ENCODE measurements at places on chromosomes 13 and 19. TPM values are rescaled to one million over a fixed set of nuclear protein-coding genes. Genes with fewer than 3 reads are reported as not detected.

FBN3 gene
- not detected for total RNA-seq

GRIN3B gene
- total RNA-seq, result not detected

ZNF530 gene
- 3.5 TPM for total RNA-seq

VSIG10L gene
- 0.86 TPM for total RNA-seq

PSG1 gene
- total RNA-seq, result not detected

ELL gene
- 9.9 TPM for total RNA-seq

- DNase-seq, result no peak
These were observed 794.8 kb upstream of the MIR17HG start for GRCh38 chr13:90552702-90553101.

DNA sequence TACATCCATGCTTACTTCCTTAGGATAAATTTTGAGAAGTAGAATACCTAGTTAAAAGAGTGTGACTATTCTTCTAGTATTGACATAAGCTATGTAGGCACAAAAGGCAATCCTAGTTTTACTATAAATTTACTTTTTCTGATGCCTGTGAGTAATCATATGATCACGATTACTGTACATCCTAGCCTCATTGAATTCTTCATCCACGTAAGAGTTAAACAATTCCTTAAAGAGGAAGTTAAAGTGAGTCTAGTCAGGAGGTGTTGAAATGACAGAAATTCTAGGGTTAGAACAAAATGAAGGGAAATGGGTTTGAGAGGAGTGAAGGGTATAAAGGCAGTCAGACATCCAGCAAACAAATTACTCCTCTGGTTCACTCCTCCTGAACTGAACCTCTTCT, at the start of gene ACOD1:
Gene ACOD1, plus strand, starts transcription at position 363 of the 400 bp plus-strand sequence. CDS start 48 bp downstream, outside the sequence.
- no peak for DNase-seq

DNA sequence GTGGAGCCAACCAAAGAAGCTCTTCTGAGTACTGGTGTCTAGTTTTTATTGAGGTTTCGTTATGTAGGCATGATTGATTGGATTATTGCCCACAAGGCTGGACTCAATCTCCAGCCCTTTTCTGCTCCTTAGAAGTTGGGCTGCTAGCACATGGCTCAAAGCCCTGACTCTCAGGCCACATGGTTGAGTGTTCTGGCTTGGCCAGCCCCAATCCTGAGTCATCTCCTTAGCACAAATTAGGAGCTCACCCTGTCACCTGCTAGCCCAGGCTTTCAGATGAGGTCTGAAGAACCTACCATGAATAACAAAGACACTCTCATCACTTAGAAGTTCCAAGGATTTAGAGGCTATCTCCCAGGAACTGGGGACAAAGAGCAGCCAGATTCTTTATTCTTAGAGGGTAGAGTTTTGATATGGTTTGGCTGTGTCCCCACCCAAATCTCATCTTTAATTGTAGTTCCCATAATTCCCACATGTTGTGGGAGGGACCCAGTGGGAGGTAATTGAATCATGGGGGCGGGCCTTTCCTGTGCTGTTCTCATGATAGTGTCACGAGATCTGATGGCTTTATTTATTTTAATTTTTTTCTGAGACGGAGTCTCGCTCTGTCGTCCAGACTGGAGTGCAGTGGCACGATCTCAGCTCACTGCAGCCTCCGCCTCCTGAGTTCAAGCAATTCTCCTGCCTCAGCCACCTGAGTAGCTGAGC, 11.3 kb downstream of the DPY19L3 start:
- no peak for DNase-seq

GRCh38 chr13:25301347-25302113, at the start of gene NUP58:
Gene NUP58, plus strand, starts transcription at chr13:25301625. Its CDS starts 149 bp downstream, at chr13:25301774.
- DNase-seq, result peak; percentile 99

GRCh38 chr13:83577183-83577582, 305.1 kb downstream of the SLITRK1 start:
- DNase-seq, result no peak

DNA sequence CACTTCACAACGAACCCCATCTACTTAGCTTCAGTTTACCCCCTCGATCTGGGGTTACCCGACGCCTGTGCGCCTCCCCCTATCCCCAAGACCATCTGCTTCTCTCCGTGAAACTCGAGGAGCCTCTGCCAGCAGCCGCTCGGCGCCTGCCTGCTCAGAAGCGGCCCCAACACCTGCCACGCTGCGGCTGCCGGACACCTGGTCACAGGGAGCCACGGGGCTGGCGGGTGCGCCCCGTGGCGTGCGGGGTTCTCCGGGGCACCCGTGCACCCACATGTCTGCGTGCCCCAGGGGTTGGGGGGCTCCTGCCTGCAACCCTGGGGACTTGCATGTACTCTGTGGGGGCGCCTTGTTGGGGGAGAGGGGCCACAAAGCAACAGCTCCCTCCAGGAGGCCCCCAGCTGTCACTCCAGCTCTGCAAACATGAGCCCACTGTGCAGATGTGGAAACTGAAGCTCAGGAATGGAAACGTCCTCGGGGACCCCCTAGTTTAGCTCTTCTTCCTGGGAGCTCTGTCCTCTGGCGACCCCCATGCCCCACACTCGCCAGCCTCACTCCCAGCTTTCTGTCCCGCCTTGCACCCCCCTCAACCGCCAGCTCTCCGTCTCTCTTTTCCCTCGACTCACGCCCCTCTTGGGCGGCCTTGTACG, 7.0 kb upstream of the SEMA6B start:
- DNase-seq, result no peak

DNA sequence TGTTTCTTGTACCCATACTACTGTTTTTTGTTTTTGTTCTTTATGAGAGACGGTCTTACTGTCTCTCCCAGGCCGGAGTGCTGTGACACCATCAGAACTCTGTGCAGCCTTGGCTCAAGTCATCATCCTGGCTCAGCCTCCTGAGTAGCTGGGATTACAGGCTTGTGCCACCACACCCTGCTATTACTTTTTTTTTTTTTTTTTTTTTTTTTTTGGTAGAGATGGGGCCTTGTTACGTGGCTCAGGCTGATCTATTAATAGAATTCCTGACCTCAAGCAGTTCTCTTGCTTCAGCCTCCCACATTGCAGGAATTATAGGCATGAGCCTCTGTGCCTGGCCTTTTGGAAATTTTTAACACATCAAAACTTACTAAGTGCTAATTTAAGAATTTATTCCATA, 2.9 kb upstream of the ZNF304 start:
- no peak for DNase-seq

GRCh38 chr13:105343134-105343806, 1192.2 kb downstream of the EFNB2 start:
- no peak for DNase-seq

- DNase-seq, result no peak
These were observed 1.3 kb downstream of the TPP2 start for GRCh38 chr13:102598061-102598460.

- no peak for DNase-seq
These were observed 17.7 kb upstream of the SEMA6B start for GRCh38 chr19:4577020-4577782.

DNA sequence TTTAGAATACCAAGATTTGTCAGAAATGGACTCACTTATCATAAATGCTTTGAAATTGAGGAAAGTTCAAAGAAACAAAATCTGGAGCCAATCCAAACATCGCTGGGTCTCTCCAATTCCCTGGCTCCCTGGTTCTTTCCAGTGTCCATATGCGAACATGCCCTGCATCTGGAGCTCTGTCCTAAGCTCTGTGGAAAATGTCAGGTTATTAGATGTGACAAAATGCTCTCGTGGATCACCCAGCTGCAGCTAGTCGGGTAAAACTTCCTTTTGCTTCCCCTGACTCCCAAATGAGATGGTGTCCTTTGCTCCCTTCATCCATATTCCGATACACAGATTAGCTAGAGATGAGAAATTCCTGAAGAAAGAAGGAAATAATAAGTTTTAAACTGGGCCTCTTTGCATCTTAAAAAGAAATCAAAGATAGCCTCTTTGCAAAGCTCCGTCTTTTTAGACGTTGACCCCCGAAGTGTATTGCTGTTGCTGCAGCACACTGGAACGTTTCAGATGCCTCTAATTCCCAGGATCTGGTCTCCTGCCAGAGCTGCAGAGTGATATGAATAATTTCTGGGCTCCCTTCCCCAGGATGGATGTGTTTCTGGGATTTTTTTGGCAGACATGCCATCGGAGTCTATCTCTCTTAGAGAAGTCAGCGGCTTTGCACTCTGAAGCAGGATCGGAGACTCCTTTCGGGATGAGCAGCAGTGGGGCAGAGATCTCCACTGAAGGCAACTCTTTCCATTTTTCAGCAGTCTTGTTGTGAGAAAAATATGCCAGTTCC, 102.9 kb downstream of the TEX26 start:
- no peak for DNase-seq

DNA sequence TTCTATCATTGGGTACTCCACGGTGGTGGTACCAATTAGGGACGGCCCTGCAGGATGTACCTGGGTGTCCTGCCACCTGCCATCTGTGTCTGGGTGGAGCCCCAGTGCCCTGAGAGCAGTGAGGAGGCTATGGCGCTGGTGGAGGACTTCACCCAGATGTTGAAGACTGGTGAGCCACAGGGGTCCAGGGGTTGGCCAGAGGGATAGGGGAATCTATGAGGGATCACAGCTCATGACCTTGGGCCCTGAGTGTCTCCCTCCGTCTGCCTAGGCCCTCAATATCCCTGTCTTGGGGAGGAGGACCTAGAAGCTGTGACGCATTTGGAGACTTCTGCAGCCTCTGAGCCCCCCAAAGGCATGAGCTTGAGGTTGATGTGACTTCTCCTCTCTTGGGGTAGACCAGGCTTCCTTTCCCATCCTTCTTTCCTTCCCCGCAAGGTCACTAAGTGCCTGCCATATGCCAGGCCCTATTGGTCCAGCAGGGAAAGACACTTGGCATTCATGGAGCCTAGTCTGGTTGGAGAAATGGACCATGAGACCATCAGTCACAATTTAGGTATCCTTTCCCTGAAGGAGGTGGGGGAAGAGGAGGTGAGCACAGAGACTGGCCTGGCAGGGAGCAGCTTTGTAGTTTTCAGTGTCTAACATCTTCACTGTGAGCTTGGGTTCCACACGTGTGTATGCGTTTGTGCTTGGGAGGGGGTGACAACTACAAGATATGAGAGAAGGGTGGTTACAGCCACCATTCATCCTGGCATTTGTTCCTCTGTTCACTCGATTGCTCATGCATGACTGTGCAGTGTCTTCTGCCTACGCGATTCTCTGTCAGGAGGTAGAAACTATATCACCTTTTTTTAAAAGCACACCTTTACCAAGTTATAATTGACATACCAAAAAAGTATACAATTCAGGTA, 5.1 kb upstream of the MZF1 start:
- DNase-seq, result peak; percentile 43

DNA sequence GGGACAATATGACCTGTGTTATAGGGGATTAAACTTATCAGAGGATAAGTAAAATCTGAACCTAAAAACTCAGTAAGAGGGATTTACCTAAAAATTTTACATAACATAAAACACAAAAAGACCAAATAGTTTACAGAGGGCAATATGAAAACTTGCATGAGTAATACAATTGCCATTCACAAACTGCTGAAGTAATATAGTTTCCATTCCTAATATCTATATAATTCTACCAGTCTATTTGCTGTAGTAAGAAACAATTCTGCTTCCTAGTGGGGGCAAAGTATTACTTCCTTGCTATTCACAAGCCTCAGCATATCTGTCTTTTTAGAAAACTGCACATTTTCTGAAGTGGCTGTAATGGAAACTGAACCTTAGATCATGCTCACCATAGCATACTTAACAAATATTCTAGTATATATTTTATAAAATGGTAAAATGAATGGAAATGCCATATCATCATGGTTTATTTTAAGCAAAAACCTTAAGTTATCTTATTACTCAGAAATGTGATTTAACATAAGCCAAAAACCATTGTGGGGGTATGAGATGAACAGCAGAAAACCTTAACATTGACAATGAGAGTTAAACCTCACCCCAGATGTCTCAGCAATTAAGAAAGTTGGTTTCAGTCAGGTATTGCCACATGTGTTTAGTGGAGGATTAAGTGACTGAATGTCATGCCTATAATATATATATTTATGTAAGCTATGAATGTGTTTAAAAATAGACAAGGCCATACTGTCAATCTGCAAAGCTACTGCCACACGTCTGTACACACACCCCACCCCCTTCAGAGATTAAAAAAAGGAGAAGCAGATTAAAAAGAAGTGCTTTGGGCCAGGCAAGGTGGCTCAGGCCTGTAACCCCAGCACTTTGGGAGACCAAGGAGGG, 136.8 kb downstream of the MIPEP start:
- no peak for DNase-seq

DNA sequence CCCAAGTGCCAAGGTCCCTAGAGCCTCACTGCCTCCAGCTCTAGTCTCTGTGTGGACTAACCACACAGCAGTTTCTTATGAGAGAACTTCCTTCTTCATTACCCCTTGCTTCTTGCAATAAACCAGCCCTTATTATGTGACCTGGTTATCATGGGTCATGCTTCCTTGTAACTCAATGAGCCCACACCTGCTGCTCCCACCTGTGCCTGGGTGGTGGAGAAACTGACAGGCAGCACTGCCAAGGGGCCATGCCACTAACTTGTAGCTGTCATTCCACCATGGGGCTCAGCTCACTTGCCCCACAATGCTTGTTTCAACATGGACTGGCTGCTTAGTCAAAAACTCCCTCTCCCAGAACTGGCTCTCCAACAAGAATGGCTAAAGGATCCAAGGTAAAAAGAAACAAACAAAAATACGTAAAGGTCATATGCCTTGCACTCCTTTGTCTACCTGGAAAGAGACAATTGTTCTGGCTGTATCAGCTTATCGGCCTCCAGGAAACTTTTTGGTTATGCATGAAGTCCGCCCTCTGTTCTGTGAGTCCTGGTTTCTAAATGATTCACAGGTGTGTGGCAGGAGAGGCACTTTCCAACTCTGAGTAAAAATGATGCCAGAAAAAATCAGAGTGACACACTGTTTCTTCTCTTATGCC, 446.4 kb downstream of the COG6 start:
- no peak for DNase-seq

DNA sequence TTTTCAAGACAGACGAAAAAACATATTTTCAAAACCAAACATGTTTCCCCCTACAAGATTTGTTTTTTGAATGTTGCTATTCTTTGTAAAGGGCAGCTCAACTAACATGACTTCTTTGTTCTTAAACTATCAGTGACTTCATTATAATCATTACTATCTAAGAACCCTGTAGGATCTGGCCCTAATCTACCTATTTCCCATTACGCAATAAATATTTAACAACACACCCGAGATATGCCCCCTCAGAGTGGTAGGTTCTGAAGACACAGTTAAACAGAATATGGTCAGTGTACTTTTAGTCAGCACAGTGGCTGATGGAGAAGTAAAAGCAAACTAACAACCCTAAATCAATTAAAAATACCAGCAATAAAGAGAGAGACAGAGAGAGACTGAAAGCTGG, 186.9 kb downstream of the DIAPH3 start:
- DNase-seq, result no peak

DNA sequence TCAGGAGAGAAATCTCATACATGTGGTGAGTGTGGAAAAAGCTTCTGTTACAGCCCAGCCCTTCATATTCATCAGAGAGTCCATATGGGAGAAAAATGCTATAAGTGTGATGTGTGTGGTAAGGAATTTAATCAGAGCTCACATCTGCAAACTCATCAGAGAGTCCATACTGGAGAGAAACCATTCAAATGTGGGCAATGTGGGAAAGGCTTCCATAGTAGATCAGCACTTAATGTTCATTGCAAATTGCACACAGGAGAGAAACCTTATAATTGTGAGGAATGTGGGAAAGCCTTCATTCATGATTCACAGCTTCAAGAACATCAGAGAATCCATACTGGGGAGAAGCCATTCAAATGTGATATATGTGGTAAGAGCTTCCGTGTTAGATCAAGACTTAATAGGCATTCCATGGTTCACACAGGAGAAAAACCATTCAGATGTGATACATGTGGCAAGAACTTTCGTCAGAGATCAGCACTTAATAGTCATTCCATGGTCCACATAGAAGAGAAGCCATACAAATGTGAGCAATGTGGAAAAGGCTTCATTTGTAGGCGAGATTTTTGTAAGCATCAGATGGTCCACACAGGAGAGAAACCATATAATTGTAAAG, 15.2 kb downstream of the ZNF221 start:
- DNase-seq, result no peak
